Hematopoietic multipotent progenitor cell treated with erythropoietin and hydrocortisone succinate and interleukin-3 and kit ligand, for 4 days (in vitro differentiated cells): ENCODE measurements at places on chromosomes 16 and 17.

GRCh38 chr16:84088695-84089395 is 27.9 kb downstream of the MBTPS1 start:
- DNase-seq = peak; percentile 79

DNA sequence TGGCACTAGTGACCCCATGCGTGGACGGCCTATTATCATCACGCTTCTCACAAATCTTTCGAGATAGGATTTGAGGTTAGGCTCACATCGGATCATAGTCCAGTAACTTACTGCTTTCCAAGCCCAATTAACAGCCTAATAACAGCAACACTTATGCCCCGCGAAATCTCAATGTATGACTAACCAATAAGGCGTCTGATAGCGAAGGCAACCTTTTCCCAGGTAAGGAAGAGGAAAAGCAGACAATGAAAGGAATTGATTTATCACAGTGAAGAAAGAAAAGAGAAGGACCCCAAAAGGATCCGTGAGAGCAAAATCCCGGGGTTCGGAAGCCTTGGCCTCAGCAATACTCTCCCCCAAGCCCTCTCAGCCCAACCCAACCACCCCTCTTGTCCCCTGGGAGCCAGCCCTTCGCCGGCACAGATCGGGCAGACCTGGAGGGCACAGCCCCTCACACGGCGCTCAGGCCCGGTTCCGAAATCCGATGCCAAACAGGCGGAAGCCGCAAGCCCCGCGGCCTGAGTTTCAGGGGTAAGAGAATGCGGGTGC is 534 bp downstream of the GPATCH8 start:
- DNase-seq = peak; percentile 28

DNA sequence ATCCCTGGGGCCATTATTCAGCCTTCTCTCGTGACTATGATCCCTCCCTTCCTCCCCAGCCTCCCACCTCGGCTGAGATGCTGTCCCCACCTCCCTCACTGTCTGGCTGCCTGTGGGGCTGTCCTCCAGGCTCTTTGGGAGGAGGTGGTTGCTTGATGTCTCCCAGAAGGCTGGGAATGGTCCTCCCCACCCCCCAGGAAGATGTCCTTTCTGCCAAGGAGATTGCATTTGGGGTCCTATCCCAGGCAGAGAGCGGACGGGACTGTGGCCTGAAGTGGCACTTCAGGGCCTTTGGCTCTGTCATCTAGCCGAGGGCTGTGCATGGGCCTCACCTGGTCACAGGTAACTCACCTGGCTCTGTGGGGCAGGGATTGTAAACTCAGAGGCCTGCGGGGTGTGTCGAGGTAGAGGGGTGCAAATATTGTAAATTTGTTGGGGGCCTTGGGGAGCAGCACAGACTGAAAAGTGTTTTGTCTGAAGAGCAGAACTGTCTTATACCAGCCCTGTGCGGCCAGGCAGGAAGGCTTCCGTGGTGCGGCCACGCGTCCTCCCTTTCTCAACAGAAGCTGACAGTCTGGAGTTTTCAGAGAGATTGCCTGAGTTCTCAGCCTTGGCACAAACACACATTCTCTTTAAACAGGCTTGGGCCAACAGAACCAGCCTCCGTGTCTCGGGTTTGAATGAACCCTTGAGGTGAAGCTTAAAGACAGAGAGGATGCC is 177.9 kb downstream of the SEC14L1 start:
- DNase-seq = peak; percentile 50

DNA sequence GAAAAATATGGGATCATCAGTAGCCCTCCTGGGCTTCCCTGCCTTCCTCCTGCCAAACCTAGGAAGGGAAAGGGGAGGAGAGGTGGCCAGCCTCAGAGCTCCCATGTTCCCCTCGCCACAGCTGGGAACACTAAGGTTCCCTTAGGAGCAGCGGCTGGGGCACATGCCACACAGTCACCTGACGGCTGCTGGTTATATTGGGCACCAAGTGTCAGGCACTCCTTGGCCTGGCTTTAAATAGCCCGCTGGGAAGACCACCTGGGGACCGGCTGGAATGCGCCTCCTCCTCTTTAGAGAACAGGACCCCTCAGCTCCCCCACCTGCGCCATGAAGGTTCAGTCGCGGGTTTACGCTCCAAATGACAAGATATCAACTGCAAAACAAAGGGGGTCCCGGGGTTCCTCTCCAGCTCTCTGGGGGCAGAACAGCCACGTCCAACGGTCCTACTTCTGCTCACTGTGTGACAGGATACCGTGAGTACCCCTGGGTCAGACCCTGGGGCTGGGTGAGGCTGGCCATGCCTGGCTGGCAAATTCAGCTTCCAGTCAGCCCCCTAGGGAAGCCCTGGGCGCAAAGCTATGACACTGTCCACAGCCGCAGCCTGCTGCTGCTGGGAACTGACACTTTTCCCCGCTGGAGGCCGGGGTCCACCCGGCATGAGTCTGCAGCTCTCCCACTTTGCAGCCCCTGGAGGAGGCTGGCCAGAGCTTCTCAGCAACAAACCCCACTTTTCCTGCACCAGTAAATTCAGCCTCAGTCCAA is 3.3 kb downstream of the SMIM5 start:
- DNase-seq = no peak

DNA sequence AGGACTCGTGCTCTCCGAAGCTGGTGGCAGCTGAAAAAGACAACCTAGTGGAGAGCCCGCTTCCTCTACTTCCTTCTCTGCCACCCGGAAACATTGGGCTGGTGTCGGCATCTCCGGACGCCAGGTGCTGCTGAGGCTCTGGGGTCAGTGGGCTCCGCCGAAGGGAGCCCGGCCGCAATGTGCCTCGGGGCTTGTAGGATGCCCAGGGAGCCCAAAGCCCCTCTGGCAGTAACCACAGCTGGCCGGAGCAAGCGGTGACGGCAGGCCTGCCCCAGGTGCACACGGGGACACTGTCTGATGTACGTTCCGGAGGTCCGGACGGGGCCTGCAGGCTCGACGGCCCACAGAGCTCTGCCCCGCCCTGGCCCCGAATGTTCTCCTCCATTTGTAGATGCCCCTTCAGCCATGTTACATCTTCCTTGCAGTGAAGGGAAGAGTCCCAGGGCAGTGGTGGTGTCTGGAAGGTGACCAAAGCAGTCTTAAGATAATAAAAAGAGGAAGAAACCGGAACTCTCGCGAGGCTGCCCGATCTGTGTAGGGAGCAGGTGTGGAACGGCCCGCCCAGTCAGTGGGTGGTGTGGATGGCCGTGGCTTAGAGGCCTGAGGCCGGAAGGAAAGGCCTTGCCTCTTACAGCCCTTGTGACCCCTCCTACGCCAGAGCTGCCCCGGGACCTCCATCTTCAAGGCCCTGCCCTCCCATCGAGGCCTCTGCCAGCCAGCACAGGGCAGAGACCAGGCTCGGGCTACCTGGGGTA is 22.6 kb downstream of the NDUFAF8 start:
- DNase-seq = no peak

DNA sequence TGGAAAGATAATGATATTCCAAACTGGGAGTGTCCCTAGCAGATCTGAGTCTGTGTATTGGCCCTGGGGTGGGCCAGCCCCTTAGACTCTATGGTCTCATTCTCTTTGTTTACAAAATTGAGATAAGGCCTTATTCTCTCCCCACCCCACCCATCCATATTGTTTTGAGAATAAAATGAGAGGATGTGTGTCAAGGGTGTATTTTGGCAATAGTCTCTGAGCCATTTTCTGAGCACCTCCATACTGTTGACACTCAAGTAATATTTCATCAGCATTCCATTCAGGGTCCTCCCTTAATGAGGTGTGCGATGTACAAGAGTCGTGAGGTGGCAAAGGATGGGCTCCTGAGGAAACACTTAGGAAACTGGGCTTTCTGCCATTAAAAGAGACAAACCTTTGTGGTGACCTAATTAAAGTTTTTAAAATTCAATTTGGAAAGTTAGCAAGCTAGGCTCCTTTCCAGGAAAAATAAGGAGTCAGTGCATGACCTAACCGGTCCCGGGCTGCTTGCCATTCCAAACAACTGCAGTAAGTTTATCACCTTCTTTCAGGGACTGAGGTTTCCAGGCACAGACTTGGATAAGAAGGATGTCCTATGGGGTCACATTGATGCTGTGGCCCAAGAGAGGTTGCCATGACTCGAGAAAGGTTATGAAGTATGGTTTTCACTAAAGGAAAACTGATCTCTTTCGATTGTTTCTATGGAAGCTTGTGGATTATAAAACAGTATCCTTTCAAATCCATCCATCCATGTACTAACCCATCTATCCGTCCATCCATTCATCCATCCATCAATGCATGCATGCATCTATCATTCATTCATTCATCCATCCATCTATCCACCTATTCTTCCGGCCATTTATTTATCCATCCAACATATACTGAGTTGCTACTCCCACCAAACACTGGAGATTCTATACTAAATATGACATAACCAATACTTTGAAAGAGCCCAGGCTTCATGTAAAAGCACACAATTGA is 443.3 kb downstream of the UTP18 start:
- DNase-seq = no peak

DNA sequence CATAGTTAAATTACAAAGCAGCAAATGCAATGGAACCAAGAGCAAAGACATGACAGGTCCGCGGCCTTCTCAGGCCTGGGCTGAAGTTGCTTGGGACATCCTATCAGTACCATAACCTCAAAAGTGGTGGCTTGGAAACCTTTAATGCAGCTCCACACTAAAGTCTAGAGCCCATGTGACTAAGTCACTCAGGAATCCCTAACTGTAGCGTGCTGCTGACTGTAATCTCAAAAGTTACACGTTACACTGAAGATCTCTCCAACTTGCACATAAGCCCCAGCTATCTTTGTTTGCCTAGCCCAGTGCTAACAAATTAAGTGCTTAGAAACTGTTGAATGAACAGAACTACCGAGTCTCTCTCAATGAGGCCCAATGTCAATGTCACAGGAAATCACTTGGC is 27.8 kb downstream of the NUP88 start:
- no peak for DNase-seq

DNA sequence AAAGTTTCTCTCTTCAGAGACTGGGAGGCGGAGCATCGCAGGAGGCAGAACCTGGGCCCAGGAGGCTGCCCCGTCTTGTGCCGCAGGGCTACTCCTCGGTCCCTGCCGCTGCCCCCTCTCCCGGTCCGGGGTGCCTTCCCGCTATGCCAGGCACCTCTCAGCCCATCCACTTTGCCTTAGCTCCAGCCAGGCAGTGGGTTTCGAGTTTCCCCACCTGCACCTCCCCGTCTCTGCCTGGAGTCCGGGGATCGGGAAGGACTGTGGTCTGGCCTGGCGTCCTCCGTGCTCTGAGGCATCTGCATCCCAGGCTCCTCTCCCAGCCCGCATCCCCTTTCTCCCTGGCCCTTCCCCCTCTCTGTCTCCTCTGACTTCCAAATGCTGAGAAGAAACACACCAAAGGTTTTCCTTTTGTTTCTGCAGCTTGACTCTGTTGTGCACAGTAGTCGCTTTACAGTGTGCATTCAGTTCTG is 26.8 kb upstream of the PIK3R6 start:
- no peak for DNase-seq

DNA sequence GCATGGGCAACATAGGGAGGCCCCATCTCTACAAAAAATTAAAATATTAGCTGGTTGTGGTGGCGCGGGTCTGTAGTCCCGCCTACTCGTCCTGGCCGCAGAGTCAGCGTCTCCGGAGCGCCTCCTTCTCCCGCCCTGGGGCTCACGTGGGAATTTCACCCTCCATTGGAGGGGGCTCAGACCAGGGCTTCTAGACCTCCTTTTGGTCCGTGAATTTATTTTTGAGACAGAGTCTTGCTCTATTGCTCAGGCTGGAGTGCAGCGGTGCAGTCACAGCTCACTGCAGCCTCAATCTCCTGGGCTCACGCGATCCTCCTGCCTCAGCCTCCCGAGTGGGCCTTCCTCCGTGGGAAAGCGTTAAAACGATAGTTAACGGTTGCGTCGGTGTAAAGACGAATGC is 394 bp upstream of the NME4 start:
- DNase-seq = peak; percentile 93

GRCh38 chr17:81934098-81934757 is 2.9 kb downstream of the PYCR1 start:
- no peak for DNase-seq

- DNase-seq = peak; percentile 90
Observed at GRCh38 chr16:68470461-68471150, 22.3 kb upstream of the SMPD3 start.

- DNase-seq = no peak
Observed at GRCh38 chr17:64244165-64244564, 18.9 kb downstream of the TEX2 start.

DNA sequence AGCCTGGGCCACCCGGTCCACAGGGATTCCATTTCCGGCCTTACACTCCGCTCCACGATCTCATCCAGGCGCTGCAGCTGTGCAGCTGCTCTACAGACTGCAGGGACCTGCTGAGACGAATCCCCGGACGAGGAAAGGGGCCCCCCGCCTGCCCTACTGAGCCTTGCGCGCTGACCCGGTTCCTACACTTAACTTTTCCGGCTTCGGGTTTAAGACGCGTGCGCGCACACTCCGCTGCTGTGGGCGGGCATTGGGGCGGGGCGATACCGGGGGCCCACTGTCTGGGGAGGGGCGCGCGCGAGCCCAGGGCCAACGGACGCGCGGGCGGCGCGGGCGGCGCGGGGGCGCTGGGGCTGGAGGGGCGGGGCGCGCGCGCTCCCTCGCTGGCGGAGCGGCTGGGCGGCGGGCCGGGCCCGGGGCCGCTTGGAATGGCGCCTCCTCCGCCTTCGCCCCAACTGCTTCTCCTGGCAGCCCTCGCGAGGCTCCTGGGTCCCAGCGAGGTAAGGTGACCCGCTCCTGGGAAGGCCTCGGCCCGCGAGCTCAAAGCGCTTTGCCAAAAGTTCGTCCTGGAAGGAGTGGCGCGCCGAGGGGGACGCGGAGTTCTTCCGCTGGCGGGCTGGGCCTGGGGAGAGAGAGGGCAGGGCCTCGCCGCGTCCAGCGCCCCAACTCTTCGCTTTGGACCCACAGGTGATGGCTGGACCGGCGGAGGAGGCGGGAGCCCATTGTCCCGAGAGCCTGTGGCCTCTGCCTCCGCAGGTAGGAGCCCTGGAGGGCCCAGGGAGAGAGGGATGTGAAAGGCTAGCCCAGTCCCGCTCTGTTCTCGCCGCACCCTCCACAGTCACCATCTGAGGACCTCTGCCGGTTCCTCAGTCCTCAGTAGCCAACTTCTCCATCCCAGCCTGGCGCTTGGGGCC is at the start of gene TP53I13:
Gene TP53I13 (plus strand): TSS at position 371 of the 914 bp plus-strand sequence. CDS start 58 bp downstream, at position 429.
- DNase-seq = peak; percentile 95

DNA sequence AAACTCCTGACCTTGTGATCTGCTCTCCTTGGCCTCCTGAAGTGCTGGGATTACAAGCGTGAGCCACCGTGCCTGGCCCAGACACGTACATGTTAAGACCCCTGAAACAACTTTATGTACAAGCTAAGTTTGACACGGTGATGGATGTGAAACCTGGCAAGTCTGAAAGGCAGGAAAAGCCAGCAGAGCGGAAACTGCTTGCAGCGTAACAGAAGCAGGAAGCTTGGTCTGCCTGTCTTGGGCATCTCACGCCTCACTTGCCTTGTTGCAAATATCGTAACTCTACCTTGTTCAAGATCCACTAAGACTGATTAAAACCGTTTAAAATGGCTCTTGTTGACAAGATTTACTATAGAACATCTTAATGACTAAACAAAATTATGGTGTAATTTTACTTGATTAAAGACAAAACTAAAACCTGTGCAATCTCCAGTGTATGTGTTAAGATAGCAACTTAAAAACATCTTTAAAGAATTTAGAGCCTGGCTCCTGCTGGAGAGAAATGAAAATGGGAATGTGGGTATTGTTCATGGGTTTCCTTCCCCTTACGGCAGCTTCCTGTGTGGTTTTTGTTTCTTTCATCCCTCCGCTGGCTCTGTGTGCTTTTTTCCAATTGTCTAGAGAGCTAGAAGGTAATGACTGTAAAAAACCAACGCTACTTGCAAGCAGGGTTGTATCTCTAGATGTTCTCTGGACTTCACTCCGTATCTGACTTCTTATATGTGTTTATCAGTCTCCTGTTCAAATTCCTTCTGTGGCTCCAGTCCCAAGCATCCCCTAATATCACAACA is 477.6 kb downstream of the XYLT1 start:
- DNase-seq = peak; percentile 53
